ENCODE measurements at places on chromosomes 6 and 20.

DNA sequence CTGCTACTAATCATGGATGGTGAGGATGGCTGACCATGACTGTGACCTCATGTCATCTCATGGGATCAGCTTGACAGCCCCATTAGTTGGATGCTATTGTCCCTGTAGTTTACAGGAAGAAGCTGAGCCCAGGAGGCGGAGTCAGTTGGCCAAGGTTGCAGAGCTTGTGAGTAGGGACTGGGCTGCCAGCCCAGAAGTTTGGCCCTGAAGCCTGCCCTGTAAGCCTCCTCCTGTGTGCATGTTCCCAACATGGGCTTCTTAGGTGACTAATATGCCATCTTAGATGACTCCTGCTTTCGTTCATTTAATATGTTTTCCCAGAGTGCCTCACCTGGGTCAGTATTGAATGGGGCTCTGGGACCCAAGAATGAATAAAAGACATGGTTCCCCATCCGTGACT is 6.9 kb downstream of the EDN3 start:
- DNase-seq, result no peak

GRCh38 chr20:63497946-63498935 is 642 bp downstream of the EEF1A2 start:
- no peak for DNase-seq

DNA sequence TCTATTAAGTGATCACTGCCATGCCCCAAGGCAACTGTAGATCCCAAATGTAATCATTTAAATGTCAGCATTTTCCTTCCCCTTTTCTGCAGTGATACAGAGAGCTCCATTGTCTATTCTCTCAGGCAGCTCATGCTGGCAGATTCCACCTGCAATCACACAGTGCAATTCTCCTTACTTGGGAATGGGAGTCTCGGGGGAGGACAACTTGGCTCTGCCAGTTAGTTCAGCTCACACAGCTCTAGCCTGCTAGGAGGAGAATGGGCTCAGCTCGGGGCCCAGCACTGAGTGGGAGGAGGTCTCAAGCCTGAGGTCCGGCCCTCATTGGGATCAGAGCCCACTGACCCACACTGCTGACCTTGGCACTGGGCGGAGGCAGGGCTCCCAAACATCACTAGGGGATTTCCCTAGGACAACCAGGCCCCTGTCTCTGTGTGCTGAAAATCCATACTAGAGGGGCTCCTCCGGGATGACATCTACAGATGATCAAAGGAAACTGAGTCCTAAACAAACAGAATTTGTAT is 109.2 kb upstream of the ASF1A start:
- no peak for DNase-seq

- DNase-seq, result no peak
Measured at GRCh38 chr6:138873191-138873590, 77.3 kb downstream of the ECT2L start.

- DNase-seq, result peak; percentile 53
Measured at GRCh38 chr6:27452496-27452897, 20.4 kb downstream of the ZNF184 start.

DNA sequence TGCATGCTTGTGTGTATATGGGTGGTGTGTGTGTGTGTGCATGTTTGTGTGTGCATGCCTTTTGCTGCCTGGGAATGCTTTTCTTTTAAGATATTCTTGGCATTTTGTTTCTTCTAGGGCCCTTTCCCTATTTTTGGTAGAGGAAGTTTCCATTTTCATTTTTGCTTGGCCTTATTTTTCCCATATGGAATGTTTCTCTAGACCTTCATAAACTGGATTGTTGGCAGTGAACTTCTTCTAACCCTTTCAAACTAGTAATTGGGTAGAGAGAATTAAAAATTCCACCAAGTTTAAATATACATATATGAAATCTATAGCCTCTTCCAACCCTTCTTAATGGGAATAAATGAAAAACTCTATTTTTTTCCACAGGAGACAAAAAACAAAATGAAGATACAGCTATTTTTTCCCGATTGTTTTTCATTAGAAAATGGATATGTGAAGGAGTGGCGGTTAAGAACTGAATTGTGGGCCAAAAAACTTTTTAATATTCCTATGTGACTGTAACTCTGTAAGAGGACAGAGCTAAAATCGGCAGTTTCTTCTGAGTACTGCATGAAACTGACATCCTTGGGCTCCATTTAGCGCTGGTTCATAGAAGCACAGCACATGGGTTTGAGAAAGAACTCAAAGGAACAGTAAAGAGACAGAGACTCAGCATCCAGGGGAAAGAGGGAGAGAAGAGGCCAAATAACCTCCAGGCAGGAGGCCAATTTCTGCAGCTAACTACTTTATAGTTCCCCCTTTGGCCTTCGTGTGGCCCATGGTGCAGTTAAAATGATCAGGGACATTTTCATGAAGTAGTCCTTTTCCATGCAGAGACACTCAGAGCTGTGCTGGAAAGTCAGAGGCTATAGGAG is 102.1 kb downstream of the TMEM170B start:
- no peak for DNase-seq

- no peak for DNase-seq
Measured at GRCh38 chr6:41687501-41688175, 47.8 kb downstream of the TFEB start.

GRCh38 chr6:91487696-91488392 is 901.0 kb upstream of the MAP3K7 start:
- DNase-seq, result peak; percentile 61

- DNase-seq, result no peak
Measured at GRCh38 chr6:90695316-90695715, 108.4 kb upstream of the MAP3K7 start.

GRCh38 chr6:166872531-166873009 is 83.8 kb downstream of the RNASET2 start:
- no peak for DNase-seq

DNA sequence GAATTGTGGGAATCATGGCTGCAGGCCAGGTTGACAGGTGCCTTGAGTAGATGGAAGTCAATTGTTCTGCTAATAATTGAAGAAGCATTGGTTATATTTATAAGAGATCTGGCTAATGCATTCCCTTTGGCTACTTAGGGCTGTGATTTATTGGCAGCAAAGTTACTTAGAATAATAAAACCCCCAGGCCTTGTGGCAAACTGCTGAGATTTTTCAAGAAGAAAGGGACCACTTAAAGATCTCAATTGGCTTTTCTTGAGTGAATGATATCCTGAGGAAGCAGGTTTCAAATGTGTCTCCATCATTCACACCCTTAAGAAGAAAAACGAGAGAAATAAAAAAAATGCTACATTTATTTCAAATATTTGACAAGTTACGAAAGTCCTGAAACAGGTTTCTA is 27.4 kb downstream of the DDO start:
- DNase-seq, result no peak

DNA sequence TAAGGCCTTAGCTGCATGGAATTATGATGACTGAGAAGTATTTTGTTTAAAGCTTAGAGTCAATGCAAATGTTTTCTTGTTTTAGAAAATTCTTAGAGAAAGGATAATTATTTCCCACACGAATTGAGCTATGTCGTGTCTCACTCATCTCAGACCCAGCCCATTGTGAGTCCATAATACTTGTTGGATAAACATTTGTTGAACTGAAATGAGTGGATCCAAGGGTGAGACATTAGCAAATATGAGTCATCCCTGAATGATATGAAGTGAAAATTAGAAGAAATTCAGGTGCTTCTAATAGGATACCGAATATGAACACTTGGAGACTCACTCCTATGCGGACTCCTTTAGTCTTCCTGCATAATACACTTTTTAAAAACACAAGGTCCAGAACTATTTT is 41.6 kb upstream of the ARMC2 start:
- no peak for DNase-seq

DNA sequence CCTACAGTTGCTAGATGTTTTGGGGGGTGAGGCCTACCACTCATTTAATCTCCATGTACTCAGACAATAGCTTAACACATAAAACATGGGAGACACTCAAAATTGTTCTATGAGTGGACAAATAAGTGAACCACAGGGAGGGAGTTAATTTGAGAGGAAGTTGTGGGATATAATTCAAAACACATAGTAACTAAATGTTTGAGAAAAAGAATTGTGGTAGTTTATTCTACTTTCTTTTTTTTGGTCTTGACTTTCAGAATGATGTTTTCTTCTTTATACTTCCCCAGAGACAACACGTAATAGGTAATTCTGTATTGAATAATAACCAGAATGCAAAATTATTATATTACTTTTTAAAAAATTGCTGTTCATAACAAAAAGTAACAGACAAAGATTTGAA is 453.8 kb downstream of the RFPL4B start:
- DNase-seq, result no peak

GRCh38 chr20:4297127-4297826 is 281.9 kb upstream of the RNF24 start:
- peak; percentile 37 for DNase-seq

DNA sequence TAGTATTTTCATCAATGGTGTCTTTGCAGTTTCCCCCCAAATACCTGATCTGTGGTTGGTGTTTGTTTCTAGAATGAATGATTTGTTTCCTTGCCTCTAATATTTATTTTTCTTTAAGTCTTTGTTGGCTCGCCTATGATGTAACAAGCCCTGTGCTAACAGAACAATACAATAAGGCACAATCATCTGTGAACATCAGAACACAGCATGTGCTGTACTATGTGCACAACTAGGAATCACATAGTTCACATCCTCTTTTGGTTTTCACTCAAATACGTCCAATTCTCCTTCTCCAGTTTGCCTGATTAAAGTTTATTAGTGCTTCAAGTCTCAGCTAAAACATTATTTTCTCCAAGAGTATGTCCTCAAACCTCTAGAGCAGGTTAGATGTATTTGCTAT is 613.1 kb downstream of the EPHA7 start:
- DNase-seq, result no peak

DNA sequence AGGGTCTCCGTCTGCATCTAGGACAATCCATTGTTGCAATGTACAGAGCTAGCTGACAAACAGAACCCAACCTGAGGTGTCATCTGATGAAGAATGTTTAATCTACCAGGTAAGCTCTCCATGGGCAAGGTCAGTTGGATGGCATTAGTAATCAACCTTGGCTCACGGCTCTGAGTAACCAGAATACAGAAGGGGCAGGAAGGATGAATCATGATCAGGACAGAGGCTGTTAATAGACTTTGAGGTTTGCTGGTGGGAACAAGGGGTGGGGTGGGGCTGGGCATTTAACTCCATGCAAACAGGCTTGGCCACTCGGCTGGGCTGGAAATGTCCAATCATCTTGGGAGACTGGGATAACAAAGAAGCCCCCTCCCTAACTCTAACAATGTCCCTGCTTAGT is 77.1 kb upstream of the MRPS10 start:
- peak; percentile 43 for DNase-seq

- no peak for DNase-seq
Measured at GRCh38 chr6:18171871-18172270, 16.6 kb downstream of the KDM1B start.

DNA sequence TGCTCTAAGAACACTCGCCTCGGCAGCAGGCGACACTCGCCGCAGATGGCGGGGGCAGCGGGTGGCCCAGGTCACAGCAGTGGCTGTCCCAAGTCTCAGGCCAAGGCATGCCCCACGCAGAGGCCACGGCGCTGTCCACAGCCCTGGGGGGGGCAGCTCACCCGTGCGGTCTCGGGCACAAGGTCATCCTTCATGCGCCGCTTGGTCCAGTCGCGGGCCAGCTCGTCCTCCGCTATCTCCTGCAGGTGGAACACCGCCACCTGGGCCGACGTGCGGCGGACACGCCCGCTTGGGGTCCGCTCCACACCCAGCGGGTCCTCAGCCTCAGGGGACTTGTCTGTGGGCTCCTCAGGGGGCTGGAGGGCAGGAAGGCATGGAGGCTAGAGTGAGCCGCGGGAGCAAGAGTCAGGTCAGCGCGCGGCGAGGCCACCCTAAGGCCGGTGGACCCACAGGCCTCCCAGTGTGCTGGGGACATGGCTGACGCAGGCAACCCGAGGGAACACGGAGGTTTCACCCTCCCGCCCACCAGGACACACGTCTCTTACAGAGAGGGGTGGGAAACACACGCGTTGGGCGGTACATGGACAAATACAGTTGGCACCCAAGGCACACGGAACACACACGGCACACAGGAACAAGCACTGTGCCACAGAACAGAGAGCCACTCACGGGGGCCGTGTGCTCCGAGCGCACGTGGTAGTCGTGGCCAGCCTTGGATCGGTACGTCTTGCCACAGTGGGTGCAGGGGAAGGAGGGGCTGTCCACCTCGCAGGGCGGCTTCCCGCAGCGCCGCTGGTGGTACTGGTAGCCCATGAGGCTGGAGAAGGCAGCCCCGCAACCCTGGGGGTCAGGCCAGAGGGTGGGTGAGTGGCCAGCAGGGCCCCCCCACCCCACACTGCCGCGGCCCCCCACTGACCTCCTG is 6.5 kb upstream of the UCKL1 start:
- DNase-seq, result no peak

GRCh38 chr6:17485181-17485580 is 91.8 kb downstream of the CAP2 start:
- DNase-seq, result no peak

DNA sequence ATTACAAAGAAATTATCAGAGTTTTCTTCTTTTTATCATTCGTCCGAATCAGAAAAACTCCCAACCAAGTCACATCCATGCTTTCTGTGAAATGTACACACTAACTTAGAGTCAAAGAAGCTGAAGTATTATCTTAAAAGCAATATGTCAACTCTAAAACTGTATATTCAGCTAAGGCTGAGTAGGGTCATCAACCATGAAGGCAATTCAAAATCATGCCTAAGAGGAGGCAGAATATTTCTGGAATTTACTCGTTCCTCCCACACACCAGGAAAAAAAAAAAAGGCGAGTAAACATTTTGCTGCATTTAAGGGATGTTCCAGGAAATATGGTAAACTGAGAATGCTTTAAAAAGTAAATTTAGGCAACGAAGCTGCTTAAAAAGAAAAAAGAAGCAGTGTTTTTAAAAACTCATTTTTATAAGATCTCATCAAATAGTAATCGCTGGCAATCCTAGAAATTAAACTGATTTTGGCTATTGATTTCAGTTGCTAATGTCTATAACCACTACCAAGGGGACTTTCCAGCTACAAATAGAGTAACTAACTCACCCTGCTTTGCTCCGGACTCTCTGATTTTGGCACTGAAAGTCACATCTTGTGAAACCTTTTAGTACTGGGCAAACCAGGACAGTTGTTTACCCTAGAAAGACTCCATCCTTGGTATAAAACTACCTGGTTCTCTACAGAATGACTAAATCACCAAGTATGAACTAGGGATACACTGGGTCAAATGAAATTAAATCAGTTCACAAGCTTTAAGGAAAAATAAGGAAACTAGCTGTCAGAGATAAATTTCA is 82.8 kb downstream of the MBOAT1 start:
- no peak for DNase-seq

- DNase-seq, result no peak
Measured at GRCh38 chr20:17491488-17491887, 39.7 kb downstream of the BFSP1 start.

GRCh38 chr20:25218492-25218891 is 23.0 kb downstream of the ENTPD6 start:
- DNase-seq, result no peak

Measured in hematopoietic multipotent progenitor cell treated with erythropoietin and hydrocortisone succinate and interleukin-3 and kit ligand, for 4 days (in vitro differentiated cells).